ENCODE measurements at places on chromosomes 11 and 22.

DNA sequence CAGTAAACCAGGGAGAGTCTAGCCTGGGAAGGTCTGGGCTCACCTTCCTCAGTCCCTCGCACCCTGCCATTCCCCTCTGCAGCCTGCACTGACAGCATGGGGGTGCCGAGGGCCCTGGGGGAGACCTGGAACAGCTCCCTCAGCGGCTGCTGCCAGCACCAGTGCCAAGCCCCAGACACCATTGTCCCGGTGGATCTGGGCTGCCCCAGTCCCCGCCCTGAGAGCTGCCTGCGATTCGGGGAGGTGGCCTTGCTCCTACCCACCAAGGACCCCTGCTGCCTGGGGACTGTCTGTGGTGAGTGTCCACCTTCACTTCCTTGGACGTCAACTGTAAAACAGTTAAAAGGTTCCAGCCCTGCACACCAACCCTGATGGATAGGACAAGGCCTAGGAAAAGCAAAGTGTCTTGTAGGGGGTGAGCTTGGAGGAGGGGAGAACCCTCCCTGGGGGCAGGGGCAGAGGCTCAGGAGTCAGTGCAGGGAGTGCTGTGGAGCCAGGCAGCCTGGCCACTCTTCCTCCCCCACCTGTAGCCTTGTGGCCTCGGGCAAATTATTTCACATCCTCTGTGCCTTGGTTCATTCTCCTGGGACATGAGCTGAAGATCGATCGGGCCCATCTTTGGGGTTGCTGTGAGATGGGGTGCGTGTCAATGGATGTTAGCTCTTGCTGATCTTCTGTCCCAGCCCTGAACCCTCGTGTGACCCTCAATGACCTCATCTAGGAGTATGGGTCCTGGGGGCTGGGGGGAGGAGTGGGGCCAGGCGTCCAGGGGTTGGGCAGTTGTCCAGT, 85.2 kb upstream of the MYOD1 start:
- no peak for DNase-seq

GRCh38 chr11:19410032-19410431, 169.3 kb upstream of the E2F8 start:
- no peak for DNase-seq

- no peak for DNase-seq
These were observed 36.6 kb upstream of the NNMT start for GRCh38 chr11:114259551-114259983.

- no peak for DNase-seq
These were observed 19.2 kb downstream of the CELF1 start for GRCh38 chr11:47533690-47534151.

GRCh38 chr22:49646876-49647275, 180.8 kb downstream of the BRD1 start:
- no peak for DNase-seq

All from stimulated activated CD4-positive, alpha-beta T cell treated with anti-CD3 and anti-CD28 coated beads, TNF-alpha, amount 100 ng/mL, for 48 hours (primary cell).